ENCODE measurements at places on chromosomes 5 and 9.

DNA sequence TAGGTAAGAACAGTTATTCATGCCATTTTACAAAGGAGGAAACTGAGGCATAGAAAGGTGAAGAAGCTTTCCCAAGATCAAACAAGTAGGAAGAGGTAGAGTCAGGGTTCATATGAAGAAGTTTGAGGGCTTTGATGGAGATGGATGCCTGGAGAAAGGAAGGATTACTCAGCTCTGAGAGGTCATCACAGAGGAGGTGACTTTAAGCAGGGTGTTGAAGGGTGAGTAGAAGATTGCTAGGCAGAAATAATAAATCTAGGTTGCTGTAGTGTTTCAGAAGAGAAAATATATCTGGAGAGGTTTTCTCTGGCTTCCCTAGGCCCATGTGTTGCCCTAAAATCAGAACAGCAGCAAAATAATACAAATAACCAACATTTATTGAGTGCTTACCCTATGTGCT, 196.3 kb downstream of the PALM2AKAP2 start:
- DNase-seq: no peak

DNA sequence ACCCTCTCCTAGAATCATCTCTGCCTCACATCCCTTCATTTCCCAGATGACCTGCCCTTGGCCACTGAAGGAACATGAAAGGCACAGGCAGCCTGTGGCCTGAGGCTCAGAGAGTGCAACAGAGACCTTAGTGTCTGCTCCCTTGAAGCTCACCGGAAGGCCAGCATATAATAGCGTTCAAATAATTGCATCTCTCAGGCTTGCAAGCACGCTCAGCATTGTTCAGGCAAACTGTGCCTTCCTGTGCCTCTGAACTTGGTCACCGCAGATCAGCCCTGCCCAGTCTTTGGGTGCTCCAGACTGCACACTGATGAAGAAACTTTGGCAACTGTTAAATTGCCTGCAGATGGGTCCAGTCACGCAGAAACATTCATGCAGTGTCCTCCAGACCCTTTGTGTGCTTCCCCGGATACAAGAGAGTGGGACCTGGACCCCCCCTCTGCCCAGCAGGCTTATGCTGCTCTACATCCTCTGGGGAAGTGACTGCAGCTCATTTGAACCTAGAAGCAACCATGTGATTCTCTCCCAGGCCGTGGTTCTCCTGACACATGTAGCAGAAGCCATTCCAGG, 216.0 kb upstream of the ANKRD55 start:
- no peak for DNase-seq

DNA sequence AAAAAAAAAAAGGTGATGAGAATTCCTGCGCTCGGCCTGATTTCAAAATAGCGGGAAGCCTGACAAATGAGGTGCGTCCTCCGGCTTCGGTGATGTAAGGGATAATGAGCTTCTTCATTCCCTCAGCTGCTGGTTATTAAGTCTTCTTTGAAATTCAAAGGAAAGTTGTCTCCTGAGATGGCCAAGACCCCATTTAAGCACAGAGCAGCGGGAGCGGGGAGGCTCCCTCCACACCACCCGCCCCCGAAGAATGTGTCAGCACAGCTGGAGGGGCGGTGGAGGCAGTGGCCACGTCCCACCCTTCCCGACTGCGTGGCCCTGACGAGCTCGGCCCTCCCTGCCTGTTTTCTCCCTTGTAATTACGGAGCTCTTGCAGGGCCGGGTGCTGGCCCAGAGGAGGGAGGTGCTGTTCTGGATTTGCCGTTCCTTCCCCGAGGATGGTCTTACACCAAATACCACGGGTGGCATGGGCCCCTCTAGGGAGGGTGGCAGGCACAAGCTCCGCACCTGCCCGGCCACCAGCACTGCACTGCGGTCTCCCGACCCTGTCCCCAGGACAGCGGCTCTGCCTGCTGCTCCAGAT, 31.0 kb downstream of the SLC9A3 start:
- no peak for DNase-seq

- no peak for DNase-seq
Measured at GRCh38 chr5:60576425-60576824, 123.5 kb downstream of the DEPDC1B start.

DNA sequence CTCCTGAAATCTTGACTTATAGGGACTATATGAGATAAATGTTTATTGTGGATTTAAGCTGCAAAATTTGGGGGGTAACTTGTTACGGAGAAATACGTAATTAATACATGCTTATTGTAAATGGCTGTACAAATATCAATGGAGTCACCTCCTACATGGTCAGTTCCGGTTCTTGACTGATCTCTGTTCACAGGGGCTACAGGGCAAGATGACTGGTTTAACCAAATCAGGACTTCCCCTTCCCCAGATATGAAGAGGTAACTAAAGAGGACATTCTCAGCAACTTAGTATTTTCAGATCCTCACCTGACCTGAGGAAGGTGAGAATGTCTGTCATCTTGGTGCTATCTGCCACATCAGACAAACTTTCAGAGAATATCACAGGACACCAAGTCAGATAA, 54.7 kb downstream of the PTCD2 start:
- DNase-seq: no peak

DNA sequence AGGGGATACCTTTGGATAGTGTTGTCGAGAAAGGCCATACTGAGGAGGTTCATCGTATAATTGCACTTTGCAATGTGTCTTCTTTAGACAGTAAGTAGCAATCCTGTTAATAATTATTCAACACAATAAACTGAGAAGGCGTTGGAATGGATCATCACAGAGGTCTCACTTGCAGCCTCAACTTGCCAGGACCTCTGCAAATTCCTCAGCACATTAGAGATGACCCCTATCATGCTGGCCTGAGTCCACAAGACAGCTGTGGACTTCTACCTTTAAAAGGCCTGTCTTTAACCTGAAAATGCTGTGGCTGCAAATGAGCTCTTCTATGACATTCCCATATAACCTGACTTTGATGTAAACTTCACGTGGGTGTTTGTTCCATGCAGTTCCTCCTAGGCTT, 14.1 kb downstream of the SH3TC2 start:
- DNase-seq: no peak

GRCh38 chr9:88985616-88986015, 5.7 kb upstream of the S1PR3 start:
- no peak for DNase-seq

DNA sequence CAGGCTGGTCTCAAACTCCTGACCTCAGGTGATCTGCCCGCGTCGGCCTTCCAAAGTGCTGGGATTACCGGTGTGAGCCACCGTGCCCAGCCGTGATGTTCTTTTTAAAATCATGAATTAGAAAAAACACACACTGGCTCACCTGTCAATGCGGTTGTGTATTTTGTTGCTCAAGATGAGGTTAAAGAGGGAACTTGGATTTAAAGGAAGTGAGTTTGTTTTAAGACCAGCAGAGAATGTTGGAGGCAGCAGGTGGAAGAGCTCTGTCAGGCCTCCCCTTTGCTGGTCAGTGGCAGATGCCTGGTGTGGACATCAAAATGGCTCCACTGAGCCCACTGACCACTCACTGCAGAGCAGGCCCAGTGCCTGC, 38.9 kb downstream of the WNK2 start:
- DNase-seq: no peak

DNA sequence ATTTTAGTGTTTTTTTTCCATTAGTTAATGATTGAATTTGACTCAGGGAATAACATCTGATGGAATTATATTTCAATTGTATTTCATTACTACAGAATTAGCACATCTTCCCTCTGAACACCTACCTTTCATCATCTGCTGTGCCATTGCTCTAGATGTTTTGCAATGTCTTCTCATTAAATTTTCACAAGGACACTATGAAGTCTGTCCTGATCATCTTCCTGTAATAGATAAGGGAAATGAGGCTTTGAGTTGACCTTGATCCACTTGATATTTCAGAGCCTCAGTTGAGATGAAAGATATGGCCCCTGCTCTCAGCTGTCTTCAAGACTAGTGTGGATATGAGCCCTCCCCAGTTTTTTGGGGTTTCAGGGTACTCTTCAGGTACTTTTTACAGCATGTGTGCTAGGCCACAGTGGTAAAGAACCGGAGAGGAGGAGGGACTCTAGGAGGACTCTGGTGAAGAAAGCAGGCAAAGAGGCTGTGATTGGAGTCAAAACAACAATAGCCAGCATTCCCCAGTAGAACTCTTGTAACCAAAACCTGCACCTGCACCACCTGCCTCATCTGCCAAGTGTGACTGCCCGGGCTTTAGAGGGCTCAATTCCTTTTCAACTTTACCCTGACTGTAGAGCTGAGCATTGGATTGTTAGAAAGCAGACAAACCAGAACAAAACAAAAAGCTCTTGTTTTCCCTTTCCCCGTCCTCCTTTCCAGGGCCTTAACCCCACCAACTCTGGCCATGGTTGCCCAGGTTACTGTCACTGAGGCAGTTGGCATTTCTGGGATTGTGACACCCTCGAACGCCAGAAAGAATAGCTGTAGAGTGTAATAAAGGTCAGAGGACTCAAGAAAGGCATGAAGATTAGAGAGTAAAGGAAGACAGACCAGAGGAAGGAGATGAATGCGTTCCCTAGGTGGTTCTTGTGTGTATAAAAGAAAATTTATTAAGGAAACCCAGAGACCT, 56.3 kb downstream of the ERAP1 start:
- no peak for DNase-seq

DNA sequence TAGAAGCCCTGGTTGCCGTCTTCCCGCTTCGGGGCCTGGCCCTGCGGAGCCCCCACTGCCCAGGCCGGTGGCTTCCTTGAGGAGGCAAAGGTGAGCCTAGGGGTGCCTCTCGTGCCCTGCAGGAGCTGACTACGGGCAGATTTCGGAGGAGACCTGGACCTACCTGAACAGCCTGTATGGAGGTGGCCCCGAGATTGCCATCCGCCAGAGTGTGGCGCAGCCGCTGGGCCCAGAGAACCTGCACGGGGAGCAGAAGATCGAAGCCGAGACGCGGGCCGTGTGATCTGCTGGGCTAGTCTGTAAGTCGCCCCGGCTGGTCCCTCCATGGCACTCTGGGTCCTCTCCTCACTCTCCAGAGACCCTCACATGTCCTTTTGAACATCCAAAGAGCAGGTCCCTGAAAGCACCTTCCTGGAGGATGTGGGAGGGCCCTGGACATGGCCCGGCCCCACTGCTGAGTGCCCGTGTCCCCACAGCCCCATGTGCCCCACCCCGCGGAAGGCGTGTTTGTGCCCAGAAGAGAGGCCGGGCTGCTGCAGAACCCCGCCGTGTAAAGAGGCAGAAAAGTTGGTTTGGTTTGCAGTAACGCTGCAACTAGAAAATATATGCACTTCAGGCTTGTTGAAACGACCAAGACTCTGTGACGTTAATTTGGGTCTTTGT, 44.9 kb downstream of the USP20 start:
- no peak for DNase-seq

DNA sequence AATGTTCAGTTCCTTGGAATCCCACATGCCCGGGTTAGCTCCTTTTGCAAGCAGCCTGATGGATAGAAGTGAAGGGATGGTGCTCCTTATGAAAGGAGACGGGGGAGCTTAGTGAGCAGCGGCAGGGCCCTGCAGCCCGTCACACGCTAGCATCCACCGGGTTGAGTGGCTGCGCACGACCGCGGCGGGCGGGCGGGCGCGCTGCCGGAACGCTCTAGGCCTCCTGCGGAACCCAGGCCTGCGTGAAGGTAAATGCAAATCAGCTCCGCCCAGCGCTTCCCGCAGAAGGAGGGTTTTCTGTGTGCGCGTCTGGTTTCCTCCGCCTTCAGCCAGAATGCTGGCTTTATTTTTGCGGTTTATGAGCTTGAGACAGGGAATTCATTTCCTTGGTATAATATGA, 19.8 kb downstream of the IL12B start:
- DNase-seq: no peak

DNA sequence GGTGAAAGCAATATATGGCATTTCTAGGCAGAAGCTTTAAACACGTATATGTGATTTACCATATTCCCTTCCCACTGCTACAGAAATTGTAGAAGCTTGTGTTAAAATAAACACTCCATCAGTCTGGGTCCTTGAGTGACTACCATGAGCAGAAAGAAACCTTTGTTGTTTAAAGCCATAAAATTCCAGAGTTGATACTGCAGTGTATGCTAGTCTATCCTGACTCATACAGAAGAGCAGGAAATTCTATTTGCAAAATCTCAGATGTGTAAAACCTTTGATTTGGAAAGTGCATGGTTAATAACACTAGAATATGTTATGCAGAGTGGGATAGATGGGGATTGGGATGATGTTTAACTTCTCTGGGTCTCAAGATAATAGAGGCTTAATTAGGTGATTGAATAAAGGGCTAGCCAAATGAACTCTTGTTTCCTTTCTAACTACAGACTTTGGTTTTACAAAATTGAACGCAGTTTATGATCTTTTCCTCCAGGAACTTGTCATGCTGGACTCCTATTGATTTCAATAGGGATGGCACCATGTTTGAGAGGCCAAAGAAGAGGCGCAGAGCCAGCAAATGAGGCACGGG, 282.7 kb upstream of the VLDLR start:
- DNase-seq: no peak

GRCh38 chr9:112925058-112925641, 34.5 kb upstream of the SLC46A2 start:
- peak; percentile 40 for DNase-seq

- DNase-seq: no peak
Measured at GRCh38 chr9:109789971-109790370, 10.0 kb downstream of the PALM2AKAP2 start.

GRCh38 chr5:179804555-179804947, 2.1 kb downstream of the MGAT4B start:
- no peak for DNase-seq

GRCh38 chr9:88092797-88093331, 45.4 kb downstream of the SPATA31C2 start:
- no peak for DNase-seq

DNA sequence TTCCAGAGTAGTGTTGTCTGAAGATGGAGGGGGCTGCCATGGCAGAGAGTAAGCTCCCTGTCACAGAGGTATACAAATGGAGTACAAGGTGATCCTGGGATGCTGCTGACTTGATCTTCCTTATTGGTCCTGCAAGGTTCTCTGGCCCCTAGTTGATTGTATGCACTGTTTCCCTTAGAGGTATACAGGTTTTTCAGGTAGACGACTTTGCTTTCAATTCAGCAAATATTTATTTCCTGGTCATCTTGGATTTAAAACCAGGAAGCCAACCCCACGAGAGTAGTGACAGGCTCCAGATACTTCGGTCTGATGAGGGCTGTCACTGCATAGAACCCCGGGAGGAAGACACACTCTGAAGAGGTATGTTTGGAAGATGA, 16.5 kb upstream of the TRIM14 start:
- no peak for DNase-seq

DNA sequence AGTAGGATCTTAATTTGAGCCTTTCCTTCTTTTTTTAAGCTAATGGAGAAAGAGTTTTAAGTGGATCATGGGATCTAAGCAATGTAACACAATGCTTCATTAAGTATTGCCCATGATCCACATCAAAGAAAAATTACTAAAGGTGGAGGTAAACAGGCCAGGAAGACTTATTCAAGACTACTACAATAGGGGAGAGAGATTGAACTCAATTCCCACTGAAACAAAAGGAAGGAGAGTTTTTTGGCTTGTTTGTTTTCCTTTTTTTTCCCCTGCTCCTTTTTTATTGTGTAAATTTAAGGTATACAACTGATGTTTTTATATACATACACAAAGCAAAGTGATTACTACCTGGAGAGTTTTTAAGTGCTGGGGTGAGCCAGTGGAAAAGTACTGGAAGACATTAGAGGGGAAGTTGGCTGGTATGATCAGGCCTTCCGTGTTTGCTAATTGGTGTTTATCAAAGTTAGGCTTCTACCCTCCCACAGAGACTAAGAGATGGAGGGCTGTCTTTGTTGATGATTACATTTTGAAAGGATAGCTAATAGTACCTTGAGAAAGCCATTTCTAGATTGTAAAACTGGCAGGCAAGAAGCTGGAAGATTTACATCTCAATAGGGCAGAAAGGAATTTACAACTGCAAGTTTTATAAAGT, 262.7 kb downstream of the CHSY3 start:
- DNase-seq: no peak

GRCh38 chr5:104538734-104539133, 976.1 kb upstream of the NUDT12 start:
- no peak for DNase-seq

- no peak for DNase-seq
Measured at GRCh38 chr5:139435676-139436075, 3.6 kb downstream of the DNAJC18 start.

All from NCI-H1417 treated with DMSO at 0.1 percent for 48 hours (cell line).